ENCODE measurements at places on chromosomes 11 and 22.

- DNase-seq: peak; percentile 26
Measured at GRCh38 chr11:95299078-95299679, 68.2 kb upstream of the SESN3 start.

DNA sequence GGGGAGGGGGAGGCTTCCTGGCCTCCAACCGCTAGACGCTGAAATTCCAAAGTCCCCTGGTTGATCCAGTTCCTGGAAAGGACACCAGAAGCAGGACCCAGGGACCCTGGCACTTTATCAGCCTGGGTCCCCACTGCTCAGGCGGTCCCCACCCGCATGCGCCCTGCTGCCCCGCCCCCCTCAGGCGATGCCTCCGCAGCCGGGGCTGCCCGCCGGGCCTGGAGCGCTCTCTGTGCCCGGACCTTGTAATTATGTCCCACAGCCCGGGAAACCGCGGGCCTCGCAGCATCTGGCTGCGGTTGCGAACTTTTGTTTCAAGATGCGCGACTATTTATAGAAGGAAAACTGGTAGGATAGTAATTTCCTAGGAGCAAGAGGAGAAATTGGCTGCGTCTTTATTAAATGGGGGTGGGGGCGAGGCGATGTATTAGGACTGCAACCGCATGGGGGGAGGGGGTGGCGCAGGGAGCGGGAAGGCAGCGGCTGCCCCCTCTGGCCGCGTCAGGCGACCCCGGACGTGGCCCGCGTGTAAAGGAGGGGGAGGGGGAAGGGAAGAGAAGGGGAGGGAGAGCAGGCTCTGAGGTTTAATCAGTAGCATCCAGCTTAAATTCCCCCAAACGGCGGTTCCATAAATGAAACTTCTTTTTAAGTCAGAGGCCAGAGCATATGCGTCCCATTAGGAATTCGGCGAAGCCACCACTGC is 6.1 kb downstream of the WNT7B start:
- DNase-seq: peak; percentile 29

GRCh38 chr22:37260901-37261336 is 16.9 kb upstream of the RAC2 start:
- peak; percentile 77 for DNase-seq

DNA sequence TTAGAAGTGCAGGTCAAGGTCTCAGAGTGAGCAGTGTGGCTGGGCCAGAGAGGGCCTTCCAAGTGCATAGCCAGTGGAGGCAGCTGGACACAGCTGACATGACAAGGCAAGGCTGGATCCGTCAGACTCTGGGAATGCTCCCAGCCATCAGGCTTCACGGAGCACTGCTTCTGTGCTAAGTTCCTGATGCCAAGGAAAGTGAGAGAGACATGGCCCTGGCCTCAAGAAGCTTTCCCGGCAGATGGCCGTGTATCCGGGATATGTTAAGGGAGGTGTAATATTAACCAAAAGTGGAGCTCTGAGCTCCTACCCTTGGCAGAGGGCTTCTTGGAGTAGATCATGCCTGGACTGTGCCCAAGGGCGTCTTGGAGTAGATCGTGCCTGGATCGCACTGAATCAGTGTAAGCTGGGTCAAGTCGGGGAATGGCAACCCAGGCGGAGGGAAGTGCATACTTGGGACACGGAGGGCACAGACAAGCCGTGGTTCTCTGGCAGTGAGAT is 7.4 kb upstream of the EFCAB6 start:
- no peak for DNase-seq

- no peak for DNase-seq
Measured at GRCh38 chr11:45724153-45724552, 58.7 kb upstream of the CHST1 start.

DNA sequence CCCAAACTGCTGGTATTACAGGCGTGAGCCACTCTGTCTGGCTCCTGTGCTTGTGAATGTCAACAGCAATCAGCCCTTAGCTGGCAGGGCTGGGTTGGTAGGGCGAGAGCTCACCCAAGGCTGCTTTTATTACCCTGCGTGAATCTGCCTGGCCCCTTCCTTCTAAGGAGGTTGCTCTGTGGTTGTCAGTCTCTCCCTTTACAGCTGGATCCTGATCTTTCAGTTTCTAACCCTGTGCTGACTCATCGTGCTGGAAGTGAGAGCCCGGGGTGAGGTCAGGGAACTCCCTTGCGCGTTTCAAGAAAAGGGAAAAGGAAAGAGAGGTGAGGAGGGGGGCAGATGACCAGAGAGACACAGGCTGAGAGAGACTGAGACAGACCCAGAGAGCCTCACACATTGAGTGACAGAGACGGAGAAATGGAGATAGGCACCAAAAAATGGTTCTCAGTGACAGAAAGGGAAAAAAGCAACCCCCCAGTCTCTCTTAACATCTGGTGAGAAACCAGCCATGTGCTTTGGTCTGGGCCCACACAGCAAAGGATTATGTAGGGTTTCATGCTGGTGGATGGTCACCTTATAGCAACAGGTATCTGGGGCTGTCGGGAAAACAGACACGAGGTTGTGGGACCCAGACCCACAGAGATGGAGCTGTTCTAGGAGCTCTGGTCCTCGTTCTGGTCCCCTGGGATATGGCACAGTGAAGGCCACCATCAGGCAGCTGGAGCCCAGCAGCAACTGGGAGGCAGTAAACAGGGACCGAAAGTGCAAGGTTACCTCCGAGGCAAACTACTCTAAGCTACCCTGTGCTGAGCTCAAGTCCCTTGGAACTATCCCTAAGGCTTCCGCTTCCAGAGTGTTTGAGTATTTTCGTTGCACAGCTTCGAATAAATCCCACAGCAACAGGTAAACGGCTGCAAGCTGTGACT is 2.5 kb downstream of the TCN2 start:
- peak; percentile 94 for DNase-seq

DNA sequence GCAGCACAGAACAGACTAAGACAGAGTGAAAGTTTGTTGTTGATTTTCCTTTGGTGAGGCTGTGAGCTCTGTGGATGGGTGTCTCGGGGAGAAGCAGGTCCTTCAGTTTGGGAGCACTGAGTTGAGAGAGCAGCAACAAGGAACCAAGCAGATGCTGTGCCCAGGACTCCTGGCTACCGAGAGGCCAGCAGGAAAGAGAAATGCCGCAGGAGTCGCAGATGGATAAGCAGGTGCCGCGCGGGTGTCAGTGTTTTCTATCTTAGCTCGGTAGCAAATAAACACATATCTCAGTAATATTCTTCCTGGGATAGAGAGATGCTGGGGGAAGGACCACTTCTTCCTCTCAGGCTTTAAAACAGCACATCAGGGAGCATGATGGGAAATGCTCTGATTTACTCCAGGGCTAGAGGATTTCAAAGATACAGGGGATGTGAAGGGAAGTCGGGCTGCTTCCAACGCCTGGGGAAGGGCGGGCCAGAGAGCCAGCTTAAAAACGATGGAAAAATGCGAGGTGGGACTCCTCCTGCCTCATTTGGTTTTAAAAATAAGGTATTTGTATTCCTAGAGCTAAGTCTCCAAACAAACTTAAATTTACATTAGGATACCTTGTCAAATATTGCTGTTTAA is 470.7 kb upstream of the B3GAT1 start:
- no peak for DNase-seq

- DNase-seq: no peak
Measured at GRCh38 chr11:35106595-35106994, 32.4 kb upstream of the CD44 start.

- no peak for DNase-seq
Measured at GRCh38 chr11:67278939-67279588, 10.0 kb upstream of the ANKRD13D start.

DNA sequence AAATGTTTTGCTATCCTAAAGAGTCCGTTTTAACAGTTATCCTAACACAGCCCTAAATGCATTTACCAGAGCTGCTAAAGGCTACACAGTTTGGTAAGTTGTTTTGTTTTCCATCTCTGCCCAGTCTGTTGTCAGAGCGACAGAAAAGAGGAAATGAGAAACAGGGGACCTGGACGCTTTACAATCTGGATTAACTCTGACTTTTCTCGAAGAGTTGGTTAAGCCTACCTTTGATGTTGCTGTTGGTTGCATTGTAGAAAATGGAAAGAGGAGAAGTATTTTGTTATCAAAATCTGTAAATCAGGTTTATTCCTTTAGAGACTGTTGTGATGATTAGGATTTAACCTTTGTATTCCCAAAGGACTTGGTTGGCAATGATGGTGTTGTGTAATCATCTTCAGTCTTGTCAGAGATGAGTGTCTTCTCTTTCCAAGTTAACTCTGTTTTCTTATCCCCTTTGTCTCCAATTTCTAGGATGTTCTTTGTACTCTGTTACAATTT is 481 bp downstream of the ANGPTL5 start:
- peak; percentile 57 for DNase-seq

- no peak for DNase-seq
Measured at GRCh38 chr22:25096638-25097405, 102.8 kb upstream of the CRYBB3 start.

DNA sequence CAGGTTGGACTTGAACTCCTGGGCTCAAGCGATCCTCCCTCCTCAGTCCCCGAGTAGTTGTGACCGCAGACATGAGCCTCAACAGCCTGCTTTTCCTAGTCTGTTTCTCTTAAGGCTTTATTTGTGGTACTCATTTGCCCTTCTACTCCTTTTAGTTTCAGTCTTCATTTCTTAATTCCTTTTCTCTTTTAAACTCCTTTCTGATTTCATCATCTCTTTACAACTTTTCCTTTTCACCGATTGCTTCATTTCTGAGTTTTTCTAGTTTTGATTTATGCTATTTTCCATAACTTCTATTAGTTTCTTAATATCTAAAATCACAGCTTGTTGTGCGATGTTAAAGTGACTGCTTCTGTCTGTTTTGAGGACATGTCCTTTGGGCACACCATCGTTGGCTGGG is 17.3 kb upstream of the MRGPRF start:
- DNase-seq: no peak

DNA sequence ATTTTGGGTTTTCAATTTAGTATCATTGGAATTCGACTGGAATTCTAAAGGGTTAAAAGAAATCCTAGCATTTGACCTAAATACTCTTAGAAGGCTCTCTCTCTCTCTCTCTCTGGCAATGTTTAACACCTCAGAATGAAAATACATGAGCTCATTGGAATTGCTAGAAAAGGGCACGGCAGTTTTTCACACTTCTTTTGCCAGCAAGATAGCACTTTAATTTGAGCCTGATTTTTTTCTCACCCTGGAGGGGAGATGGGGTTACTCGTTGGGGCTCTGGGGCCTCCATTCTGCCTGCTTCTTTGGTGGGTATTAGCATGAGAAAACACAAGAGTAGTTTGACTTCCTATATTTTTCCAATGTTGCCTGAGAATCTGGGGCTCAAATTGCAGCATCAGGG is 22.8 kb upstream of the CLMP start:
- DNase-seq: no peak

- peak; percentile 37 for DNase-seq
Measured at GRCh38 chr22:49826603-49827270, 936 bp downstream of the BRD1 start.

- DNase-seq: peak; percentile 73
Measured at GRCh38 chr22:32544953-32545558, 70.4 kb downstream of the FBXO7 start.

GRCh38 chr22:30564761-30565119 is 9.7 kb downstream of the GAL3ST1 start:
- DNase-seq: no peak

- peak; percentile 82 for DNase-seq
Measured at GRCh38 chr11:15101072-15101709, 13.5 kb upstream of the INSC start.

DNA sequence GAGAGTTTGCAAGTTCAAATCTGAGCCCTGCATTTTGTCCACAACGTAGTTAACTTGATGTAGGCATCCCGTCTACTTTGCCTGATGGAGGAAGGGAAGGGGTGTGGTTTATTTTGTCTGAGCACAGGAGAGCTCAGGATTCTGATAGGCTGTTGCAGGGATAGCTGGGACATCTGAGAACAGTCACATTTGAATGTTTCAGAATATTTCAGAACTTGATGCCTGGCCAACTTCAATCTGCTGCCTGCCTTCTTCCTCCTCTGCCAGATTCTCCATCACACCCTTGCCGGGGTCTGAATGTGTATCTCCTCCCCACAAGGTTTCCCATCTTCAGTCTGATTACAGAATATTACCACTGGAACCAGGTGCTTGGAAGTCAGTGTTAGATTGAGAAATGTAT is 51.6 kb downstream of the NTM start:
- no peak for DNase-seq

DNA sequence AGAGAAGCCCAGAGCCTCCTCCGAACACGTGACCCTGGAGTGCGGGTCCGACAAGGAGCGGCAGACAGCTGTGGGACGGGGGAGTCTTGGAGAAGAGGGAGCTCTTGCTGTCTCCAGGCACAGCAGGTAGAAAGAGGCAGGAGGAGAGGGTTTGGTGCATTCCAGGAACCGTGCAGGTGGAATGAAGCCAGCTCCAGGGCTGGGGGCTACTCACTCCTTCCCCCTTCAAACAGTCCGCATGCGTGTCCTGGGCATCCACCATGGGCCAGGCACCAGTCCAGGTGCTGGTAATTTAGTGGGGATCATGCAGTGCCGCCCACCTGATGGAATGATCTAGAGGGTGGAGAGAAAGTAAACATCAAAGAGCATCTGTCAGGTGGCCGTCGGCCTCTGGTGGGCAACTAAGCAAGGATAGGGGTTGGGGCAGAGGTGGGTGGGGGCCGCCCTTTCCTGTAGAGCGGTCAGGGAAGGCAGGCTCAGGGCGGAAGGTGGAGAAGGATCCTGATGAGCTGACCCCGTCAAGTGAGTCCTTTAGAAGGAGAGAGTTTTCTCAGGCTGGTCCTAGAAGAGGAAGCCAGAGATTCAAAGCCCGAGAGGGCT is 850.0 kb downstream of the TBC1D22A start:
- DNase-seq: no peak

- no peak for DNase-seq
Measured at GRCh38 chr22:45960477-45961386, 16.2 kb downstream of the WNT7B start.

DNA sequence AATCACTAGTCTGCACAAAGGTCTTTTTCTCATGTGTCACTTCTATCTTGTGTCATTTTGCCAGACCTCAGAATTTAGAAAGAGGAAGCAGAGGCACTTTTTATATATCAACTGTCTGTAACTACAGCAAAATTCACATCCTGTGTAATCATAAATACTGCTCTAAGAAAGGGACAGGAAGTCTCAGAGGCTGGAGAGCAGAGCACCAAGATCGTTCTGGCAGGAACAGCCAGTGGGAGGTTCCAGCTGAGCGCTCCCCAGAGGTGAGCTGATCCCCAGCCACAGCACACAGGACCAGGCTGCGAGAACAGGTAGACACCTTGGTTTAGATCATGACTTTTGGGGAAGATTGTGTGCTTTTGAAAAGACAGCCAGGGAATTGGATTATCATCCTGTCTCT is at the start of gene MS4A7:
Gene MS4A7, plus strand, starts transcription at position 179 of the 400 bp plus-strand sequence. CDS start 4,610 bp downstream, outside the sequence.
- no peak for DNase-seq

DNA sequence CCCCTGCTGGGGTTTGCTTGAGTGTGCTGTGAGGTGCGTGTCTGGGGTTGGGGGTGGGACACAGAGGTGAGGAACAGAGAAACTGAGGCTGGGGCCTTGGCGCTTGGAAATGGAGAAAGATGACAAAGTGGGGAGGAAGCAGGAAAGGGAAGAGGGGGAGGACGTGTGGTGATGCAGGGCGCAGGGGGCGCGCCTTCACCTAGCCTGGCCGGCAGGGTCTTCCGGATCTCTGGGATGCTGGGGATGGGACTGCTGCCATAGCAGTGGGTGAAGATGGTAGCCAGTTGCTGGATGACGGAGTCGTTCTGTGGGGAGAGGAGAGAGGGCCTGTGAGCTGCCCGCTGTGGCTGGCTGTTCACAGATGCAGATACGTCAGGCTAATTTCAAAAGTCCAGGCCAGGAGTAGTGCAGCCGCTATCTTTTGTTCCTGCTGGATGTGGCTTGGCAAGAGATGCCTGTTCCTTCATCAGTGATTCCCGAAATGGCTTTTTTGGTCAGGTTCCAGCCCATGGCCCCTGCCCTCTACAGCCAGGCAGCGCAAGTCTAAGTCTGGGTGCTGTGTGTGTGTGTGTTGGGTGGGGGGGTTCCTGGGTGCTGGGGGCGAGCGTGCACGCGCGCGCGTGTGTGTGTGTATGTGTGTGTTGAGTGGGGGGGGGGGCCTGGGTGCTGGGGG is 54.8 kb downstream of the NAT10 start:
- no peak for DNase-seq
